Activated CD8-positive, alpha-beta memory T cell treated with anti-CD3 and anti-CD28 coated beads for 4 hours (primary cell): ENCODE measurements at places on chromosomes 4 and X.

- no peak for DNase-seq
These were observed 28.3 kb downstream of the STK32B start for GRCh38 chr4:5079581-5079980.

GRCh38 chrX:119427024-119427794 lies 28.1 kb downstream of the SLC25A43 start:
- no peak for DNase-seq

DNA sequence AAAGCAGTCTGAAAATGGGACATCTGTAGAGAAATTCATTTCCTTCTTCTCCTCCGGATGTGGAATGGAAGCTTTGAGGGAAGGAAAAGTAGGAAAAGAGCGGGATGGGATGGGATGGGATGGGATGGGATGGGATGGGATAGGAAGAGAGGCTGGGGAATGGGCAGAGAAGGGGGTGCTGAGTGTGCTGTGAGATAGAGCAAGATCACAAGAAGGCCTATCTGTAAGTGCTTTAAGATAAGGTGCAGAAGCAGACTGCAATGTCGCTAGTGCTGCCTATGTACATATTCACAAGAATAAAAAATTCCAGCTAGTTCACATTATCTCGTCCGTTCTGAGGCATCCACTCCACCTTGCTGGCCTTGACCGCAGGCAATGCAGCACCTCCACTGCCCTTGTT lies 86.2 kb downstream of the IRF2 start:
- no peak for DNase-seq

- no peak for DNase-seq
These were observed 8.7 kb upstream of the ADH1B start for GRCh38 chr4:99329876-99330275.

DNA sequence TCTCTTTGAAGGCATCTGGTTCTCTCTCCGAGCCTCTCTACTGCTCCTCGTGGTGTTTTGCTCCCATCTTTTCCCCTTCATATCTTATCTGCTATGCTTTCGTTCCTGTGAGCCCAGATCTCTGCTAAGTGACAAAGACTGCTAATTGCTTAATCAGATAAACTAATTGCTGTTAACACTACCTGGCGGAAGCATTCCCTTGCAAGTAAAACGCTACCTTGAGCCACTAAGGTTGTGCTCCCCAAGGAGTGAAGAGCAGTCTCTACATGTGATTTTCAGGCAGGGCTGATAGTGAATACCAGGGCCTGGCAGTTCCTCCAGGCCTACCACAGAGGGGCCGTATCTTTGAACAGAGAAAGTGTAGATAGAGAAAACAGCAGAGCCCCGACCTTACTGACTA lies 244.0 kb upstream of the GATB start:
- no peak for DNase-seq

GRCh38 chr4:20195071-20195885 lies 56.4 kb upstream of the SLIT2 start:
- DNase-seq: no peak

- no peak for DNase-seq
These were observed 59.7 kb upstream of the PGRMC2 start for GRCh38 chr4:128347175-128347868.

DNA sequence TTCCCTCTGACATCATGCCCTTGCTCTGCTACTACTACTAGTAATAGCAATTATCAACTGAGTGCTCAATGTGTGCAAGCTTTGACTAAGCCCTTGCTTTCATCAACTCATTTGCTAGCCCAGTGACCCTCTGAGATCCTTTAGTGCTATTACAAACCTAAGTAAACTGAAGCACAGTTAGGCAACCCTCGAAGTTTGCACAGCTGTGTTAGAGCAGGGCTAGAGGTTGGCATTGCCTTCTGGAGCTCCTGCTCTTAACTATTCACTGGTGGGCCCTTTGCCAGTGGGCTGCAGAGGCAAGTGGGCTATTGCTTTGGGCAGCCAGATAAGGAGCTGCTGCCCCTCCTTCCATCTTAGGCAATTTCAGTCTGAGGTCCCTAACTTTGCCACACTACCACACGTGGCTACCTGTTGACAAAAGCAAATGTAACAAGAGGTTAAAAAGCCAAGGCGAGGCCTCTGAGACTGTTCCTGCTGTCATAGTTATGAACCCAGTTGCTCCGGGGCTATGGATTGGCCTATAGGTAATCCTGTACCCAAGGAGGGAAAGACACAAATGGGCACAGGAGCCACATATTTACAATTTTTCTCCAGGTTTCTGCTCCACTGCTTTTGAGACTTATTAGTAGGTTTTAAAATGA lies 41.5 kb upstream of the ANKRD50 start:
- DNase-seq: no peak

DNA sequence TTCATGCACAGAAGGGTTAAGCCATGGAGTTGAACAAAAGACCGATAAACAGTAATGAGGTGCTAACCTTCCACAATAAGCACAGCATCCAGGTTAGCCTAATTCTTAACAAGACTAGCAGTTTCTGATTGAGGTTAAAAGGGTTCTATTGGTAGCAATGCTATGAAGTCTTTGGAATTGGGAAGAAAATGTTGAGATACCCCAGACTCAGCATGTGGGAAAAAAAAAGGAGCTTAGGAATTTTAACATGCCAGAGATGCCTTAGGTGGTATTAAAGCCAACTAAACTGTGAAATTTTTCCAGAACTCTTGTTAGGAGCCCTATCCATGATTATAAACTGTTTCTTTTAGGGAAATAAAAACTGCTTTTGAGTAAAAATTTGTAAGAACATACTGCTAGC lies 391.7 kb downstream of the GABRG1 start:
- DNase-seq: no peak
